NCI-H1417 treated with DMSO at 0.1 percent for 48 hours (cell line): ENCODE measurements at places on chromosomes 4 and X.

GRCh38 chr4:94334476-94334875 lies 8.2 kb downstream of the HPGDS start:
- DNase-seq: no peak

GRCh38 chr4:15451866-15452765 lies 17.6 kb upstream of the CC2D2A start:
- DNase-seq: no peak

- DNase-seq: no peak
Observed at GRCh38 chr4:71239365-71239764, 99.5 kb upstream of the SLC4A4 start.

DNA sequence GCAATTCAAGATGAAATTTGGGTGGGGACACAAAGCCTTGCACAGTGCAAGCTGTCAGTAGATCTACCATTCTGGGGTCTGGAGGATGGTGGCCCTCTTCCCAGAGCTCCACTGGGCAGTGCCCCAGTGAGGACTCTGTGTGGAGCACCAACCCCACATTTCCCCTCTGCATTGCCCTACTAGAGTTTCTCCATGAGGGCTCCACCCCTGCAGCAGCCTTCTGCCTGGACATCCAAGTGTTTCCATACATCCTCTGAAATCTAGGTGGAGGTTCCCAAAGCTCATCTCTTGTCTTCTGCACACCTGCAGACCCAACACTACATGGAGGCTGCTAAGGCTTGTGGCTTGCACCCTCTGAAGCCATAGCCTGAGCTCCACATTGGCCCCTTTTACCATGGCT lies 402.3 kb downstream of the RAB28 start:
- no peak for DNase-seq

GRCh38 chr4:31351695-31352094 lies 631.5 kb downstream of the PCDH7 start:
- no peak for DNase-seq

DNA sequence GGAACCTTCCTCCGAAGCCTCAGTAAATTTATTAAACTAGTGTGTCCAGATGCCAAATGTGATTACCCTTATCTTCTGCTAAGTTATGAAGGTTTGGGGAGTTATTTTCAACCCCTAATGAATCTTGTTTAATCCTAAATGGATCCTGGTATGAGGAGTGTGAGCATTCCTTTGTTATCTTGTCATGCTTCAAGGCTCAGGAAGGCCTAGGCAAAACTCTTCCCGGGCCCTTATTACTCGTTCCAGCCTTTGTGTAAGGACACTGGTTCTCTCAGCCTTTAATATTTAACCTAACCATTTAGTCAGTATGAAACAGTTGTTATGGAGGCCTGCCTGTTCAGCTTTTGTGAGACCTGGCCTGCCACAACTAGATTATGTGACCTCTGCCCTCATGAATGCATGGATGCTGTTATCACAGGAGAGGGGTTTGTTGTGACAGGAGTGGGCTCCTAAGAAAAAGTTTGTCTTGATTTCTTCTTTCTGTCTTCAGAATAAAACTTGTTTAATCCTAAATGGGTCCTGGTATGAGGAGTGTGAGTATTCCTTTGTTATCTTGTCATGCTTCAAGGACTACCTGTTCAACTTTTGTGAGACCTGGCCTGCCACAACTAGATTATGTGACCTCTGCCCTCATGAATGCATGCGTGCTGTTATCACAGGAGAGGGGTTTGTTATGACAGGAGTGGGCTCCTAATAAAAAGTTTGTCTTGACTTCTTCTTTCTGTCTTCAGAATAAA lies 181.7 kb downstream of the SLC39A8 start:
- no peak for DNase-seq

DNA sequence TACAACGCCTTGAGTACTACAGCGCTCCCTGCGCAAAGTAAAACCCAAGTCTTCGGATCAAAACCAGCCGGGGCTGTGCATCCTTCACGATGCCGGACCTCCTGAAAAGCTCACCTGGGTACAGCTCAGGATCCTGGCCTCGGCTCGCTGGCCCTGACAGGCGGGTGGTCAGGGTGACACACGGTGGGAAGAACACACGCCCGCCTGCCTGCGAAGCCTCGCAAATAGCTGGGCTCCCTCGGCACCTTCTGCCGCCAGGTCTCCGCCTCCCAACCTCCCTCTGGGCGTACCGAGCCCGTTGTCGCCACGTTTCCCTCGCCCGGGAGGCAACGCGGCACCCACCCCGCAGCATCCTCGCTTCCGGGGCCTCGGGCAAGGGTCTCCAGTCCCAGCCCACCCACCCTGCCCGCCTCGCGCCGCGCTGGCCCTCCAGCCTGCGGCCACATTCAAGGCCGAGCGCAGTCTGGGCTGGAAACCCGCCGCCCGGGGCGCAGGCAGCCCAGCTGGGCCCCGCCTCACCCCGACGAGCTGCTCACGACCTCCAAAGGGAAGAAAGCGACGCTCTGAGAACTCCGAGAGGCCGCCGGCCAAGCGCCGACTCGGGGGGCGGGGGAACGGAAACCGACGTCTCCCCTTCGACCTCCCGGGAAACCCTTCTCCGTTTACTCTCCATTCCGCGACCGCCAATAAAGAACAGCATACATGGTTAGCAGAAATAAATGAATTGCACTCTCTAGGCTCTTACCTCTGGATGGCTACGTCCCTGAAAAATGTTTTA lies 511 bp downstream of the PPM1K start:
- DNase-seq: no peak

- no peak for DNase-seq
Observed at GRCh38 chrX:152821145-152821765, 9.3 kb downstream of the CETN2 start.

DNA sequence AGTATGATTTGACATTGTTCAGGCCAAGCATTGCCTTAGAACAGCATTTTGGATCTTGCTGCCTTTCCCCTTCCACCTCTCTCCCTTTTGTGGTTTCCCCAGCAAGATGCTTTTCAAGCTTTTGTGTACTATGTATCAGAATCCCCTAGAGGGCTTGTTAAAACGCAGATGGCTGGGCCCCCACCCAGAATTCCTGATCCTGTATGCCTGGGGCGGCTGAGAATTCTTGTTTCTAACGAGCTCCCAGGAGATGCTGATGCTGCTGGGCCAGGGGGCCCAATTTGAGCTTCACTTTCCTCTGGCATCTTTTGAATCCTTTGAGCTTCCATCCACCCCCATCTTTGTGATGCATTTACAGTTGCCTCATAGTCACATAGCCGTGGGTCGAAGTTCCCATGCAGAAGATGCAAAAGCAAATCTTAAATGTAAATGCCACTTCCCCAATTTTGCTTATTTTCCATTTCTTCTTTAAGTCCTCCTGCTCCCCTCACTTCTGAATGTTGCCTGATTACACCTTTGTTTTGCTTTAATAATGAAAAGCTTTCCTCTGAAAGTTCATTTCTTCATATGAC lies 18.5 kb downstream of the HCCS start:
- DNase-seq: no peak

- no peak for DNase-seq
Observed at GRCh38 chrX:107676559-107677378, 48.5 kb downstream of the PRPS1 start.

- no peak for DNase-seq
Observed at GRCh38 chr4:164312671-164313070, 441.3 kb upstream of the SMIM31 start.

GRCh38 chr4:8537041-8537461 lies 43.1 kb upstream of the GPR78 start:
- DNase-seq: no peak

- no peak for DNase-seq
Observed at GRCh38 chr4:621296-622070, 3.9 kb upstream of the PDE6B start.

- DNase-seq: no peak
Observed at GRCh38 chr4:7987148-7987989, 47.7 kb upstream of the AFAP1 start.

- no peak for DNase-seq
Observed at GRCh38 chrX:23612846-23613245, 54.4 kb upstream of the PRDX4 start.

GRCh38 chr4:116636917-116637316 lies 448.5 kb downstream of the TRAM1L1 start:
- DNase-seq: no peak

DNA sequence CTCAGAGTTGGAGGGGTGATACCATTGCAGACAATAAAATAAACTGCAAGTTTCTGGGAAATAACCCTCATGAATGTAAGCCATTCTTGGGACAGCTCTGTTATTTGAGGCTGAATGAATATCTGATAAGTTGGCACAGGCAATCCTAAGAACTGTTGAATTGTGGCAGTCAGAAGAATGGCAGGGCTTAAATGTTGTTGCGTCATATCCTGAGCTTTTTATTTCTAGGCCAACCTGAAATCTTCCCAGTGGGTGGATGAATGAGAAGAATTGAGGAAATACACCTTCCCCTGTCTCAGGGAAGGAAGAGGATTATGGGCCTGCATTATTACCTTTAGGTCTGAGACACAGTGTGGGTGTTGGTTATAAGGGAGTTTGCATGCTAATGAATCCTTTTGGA lies 64.4 kb upstream of the C4orf54 start:
- no peak for DNase-seq

DNA sequence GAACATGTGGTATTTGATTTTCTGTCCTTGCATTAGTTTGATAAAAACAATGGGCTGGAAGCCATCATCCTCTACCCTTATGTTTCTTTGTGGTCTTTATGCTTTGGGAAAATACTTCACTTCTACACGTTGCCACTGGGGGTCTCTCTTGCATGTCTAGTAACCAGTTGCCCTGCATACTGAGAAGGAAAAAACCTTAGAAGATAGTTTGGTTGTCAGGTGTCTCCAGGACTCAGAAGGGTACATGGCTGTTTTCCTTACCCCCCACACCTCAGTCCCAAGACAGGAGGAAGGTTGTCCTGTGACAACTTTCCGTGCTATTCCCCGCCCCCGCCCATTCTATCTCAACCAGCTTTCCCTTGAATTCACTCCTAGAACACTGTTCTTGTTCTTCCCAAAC lies 62.1 kb upstream of the LANCL3 start:
- DNase-seq: no peak

DNA sequence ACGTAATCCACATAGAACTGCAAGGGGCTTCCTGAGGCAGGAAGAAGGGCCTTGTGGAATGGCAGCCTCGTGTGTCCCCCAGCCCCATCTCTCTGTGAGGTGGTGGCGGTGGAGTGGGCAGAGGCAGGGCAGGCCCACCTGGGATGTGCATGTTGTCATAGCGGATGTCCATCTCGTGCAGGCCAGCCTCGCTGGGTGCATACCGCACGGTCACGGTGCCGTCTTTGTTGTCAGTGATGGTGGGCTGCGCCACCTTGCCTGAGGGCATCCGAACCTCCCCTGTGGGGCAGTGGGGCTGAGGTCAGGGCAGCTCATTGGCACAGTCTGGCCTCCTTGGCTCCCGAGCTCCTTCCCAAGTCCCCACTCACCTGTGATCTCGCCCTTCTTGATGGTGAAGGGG lies 20.4 kb downstream of the FLNA start:
- DNase-seq: no peak

DNA sequence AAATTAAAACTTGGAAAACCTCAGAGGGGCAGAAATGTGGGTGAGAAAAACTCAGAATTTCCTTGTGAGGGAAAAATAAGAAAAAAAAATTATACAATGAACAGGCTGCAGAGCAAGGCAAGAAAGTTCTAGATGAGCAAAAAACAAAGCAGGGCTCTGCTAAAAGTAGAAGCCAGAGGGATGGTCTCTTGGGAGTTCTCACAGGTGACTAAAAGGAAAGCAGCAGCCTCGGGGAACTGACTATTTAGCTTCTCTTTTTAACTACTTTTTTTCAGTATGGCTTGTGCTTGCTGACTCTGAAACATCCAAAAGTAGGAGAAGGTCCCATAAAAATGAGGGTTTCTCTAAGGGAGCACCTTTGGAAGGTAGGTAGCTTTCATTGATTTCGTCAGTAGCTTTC lies 36.4 kb downstream of the PCDH19 start:
- DNase-seq: no peak

DNA sequence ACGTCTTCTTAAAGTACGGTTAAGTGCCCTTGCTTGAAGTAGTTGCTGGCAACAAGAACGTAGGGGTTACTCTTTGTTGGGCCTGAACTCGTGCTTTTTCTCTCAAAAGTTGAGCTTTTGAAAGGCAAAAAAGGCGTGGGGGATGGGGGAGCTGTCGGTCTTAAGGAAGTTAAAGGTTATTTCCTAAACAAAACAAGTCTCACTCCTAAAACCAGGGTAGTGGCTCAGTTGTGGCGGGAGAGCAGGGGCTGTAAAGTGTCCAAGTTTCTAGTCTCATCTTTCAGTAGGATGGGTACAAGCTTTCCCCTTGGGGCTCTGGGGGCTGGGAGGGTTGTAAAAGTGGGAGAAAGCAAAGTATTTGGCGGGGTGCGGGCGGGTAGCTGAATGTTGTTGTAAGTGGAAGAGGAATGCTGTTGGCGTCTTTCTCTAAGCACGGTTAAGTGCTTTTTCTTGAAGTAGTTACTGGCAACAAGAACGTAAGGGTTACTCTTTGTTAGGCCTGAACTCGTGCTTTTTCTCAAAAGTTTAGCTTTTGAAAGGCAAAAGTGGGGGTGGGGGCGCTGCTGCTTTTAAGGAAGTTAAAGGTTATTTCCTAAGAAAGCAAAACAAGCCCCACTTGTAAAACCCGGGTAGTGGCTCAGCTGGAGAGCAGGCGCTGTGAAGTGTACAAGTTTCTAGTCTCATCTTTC lies 904 bp upstream of the WDR1 start:
- no peak for DNase-seq

- no peak for DNase-seq
Observed at GRCh38 chr4:75908555-75908954, 6.3 kb upstream of the PPEF2 start.

DNA sequence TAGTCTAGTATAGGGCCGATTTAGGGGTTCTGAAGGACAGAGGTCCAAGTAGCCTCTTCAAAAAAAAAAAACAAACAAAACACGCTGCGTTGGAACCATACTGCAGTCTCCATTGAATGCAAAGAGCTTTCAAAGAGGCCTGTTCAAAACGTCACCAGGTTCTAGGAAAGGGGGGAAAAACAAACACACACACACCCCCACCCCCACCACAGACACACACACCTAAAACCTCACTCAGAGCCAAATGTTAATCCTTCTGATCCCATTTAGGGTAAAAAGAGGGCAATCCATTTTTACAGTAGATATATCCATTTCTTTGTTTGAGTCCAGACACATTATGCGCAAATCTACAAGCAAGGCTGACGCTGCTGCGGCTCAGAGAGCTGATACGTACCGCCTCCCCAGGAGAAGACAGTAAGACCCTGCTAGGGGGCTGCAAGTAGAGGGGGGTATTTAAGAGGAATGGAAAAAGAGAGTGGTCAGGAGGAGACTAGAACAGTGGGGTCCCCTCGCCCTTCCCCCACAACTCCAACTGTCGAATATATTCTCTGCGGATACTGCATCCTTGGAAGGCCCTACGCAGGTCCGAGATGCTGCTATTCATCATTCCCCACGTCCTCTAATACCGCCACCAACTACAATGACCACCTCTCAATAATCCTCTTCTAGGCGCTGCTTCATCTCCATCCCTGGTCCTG lies 1.3 kb downstream of the NKRF start:
- no peak for DNase-seq

GRCh38 chrX:110989447-110989846 lies 106.5 kb upstream of the PAK3 start:
- DNase-seq: no peak

- DNase-seq: no peak
Observed at GRCh38 chrX:54964766-54965497, 29.1 kb downstream of the PFKFB1 start.
